ENCODE measurements at places on chromosomes 6 and 20. TPM values are rescaled to one million over a fixed set of nuclear protein-coding genes. Genes with fewer than 3 reads are reported as not detected.

GRCh38 chr20:61634376-61635145 is 382.5 kb downstream of the CDH4 start:
- no peak overlapping the region for H3K4me3 ChIP-seq
- DNase-seq: no peak
- peaks cover 8% of the 10 kb centered on the region for H3K4me1 ChIP-seq

GRCh38 chr6:130900913-130901312 is 73.7 kb downstream of the SMLR1 start:
- no peak overlapping the region for H3K27ac ChIP-seq
- no peaks in the 10 kb centered on the region for H3K27me3 ChIP-seq
- peaks cover 14% of the 10 kb centered on the region for H3K4me1 ChIP-seq
- H3K4me3 ChIP-seq: no peak overlapping the region

GRCh38 chr6:106056746-106057390 is 29.3 kb upstream of the PRDM1 start:
- H3K27me3 ChIP-seq: no peaks in the 10 kb centered on the region
- DNase-seq: no peak
- H3K27ac ChIP-seq: no peak overlapping the region
- peaks cover 19% of the 10 kb centered on the region for H3K4me1 ChIP-seq
- H3K36me3 ChIP-seq: no peaks in the 10 kb centered on the region

DNA sequence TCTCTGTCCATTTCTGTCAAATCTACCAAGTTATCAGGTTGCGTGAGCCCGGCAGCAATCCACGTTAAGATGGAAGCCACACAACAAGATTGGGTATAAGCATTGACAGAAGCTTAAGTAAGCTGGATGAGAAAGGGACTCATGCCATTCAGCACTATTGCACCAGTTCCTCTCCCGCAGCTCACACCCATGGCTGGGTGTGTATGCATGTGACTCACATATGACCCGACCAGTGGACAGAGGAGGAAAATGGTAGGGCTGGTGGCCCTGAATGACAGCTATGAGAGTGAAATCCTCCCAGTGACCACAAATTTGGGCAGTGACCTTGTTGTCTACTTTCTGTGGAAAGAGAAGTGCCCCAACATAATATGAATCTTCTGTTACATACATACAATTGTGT is 113.5 kb downstream of the OTOR start:
- H3K27me3 ChIP-seq: no peaks in the 10 kb centered on the region
- no peak for DNase-seq
- no peaks in the 10 kb centered on the region for H3K4me1 ChIP-seq

DNA sequence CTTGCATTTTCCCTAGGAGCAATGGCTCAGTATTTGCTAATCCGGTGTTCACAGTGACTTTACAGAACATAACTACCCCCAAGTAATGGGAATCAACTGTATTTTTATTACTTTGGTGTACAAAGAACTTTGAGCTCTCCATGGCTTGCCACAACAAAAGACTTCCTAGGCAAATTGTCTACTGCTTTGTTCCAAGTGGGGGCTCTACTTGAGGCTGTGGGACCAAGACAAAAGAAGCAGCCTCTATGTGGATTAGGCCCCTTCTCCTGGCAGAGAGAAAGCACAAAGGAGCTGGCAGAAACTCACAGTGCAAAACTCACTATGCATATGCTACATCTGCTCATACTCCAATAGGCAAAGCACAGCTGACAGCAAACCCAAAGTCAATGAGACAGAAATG is 853 bp downstream of the WFDC8 start:
- peaks cover 33% of the 10 kb centered on the region for H3K4me1 ChIP-seq
- no peak overlapping the region for H3K4me3 ChIP-seq
- no peaks in the 10 kb centered on the region for H3K27me3 ChIP-seq
- peak overlapping the region; percentile 73 for H3K27ac ChIP-seq

GRCh38 chr6:3698021-3698420 is 53.5 kb downstream of the PXDC1 start:
- H3K4me1 ChIP-seq: no peaks in the 10 kb centered on the region
- H3K36me3 ChIP-seq: peaks cover 4% of the 10 kb centered on the region
- no peak for DNase-seq
- H3K27ac ChIP-seq: no peak overlapping the region
- H3K4me3 ChIP-seq: no peak overlapping the region

GRCh38 chr6:167122827-167123657 is at the start of gene CCR6:
Gene CCR6, plus strand, starts transcription at chr6:167123096. Its CDS starts 13,039 bp downstream, at chr6:167136135.
- H3K27me3 ChIP-seq: no peaks in the 10 kb centered on the region
- H3K4me3 ChIP-seq: no peak within 1 kb of the TSS
- no peaks in the 10 kb centered on the region for H3K36me3 ChIP-seq
- H3K27ac ChIP-seq: no peak within 1 kb of the TSS
- no peak for DNase-seq

ADAM33 gene
- 4.0 TPM for total RNA-seq

PTK7 gene
- total RNA-seq: 147 TPM
